ENCODE measurements at places on chromosomes 7 and 10.
A peak's percentile ranks its signal among the peaks of the same experiment; 100 is the strongest.

DNA sequence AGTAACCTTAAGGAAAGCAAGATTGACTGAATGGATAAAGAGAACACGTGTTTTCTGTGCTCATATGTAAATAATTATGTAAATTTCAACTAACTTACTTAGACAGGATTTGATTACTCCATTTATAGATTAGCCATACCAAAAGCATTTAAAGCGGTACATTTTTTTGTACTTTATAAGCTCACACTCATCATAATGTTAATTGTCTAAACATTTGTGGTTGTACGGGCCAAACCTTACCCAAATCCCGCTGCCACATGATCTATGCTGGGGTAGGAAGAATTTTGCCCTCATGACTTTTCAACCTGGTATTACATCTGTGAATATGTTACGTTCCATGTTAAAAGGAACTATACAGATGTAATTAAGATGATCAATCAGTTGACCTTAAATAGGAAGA lies 29.1 kb downstream of the MKX start:
- peak; percentile 22 for DNase-seq

DNA sequence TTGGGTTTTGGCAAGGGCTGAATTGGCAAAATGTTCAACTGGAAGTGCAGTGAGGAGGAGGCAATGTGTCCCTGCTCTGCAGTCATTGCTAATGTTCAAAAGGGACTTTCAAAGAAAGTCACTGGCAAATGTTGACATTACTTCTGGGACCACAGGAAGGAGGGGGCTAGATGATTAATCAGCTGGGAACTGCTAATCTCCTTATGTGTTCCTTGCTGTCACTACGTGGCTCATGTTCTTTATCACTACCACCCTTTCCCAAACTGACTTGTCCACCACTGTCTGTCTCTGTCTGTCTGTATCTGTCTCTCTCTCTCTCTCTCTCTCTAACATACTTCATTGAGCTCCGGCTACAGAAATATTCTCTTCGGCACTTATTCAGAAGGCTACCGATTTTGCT lies 86.9 kb upstream of the MTPN start:
- no peak for DNase-seq

DNA sequence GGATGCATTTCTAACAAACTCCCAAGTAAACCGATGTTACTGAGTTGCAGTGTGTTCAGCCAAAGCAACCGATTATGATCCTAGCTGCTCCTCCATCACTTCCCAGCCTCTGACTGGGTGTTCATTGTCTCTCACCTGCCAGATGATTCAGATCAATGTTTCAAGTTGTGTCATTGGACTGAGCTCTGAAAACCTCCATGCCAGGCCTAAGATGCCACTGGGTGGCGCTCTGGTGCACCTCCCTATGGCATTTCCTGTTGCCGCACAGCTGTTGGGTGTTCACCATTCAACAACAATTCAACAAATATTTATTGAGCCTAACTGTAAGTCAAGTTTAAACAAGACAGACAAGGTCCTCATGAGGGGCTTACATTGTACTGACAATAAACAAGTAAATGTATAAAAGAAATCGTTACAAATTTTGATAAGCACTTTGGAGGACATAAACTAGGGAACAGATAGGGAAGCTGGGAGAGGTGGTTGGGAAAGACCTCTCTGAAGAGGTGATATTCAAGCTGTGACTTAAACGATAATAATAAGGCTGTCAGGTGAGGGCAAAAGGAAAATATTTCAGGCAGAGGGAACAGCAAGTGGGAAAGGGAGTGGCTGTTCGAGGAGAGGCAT lies 22.8 kb downstream of the RGR start:
- DNase-seq, result peak; percentile 60

GRCh38 chr7:46206476-46207060 lies 285.5 kb upstream of the IGFBP3 start:
- DNase-seq, result no peak

- no peak for DNase-seq
Observed at GRCh38 chr7:88669913-88670312, 89.6 kb upstream of the ZNF804B start.

DNA sequence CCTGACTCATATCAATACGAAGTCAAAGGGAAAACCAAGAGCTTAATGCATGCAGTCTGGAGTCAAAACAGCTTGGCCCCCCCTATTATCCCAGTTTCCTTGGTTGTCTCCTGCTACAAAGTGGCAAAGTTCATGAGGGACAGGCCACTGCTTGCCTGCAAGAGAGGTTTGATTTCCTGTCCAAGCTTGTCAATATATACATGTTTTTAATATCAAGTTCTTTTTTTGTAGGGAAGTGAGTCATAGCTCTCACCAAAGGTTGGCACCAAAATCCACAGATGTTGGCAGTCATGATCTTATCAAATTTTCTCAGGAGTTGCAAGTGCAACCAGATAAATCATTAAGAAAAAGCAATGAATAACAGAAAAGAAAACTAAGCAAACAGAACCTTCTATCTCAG lies 176.8 kb downstream of the COBL start:
- peak; percentile 28 for DNase-seq

- no peak for DNase-seq
Observed at GRCh38 chr7:149604521-149604920, 106.9 kb upstream of the ZNF746 start.

DNA sequence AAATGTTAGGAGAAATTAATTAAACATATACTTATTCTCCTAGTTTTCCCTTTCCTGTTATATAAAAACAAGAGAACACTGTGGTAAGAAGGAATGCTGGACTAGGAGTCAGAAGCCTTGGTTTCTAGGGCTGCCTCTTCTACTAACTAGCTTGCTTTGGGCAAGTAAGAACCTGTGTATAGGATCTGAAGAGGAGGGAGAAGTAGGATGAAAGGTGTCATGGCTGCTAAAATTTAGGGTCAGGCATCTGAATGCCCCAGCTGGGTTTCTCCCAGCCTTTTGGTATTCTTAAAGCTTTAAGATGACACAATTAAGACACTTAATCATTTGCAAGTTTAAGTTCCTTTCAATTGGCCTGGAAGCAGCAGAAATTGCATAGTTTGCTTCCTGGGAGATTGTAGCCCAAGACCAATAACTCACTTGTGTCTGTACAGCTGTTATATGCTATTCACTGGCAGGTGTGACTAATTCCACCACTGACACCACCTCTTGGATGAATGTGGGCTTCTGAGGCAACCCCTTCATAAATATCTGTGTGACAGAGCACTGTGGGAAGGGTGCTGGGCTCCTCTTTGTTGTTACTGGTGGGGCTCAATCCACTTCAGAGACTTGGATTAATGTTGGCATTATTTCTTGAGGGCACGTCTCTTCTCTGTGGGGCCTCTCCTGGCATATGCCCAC lies 137.2 kb downstream of the LRMDA start:
- DNase-seq, result peak; percentile 11

DNA sequence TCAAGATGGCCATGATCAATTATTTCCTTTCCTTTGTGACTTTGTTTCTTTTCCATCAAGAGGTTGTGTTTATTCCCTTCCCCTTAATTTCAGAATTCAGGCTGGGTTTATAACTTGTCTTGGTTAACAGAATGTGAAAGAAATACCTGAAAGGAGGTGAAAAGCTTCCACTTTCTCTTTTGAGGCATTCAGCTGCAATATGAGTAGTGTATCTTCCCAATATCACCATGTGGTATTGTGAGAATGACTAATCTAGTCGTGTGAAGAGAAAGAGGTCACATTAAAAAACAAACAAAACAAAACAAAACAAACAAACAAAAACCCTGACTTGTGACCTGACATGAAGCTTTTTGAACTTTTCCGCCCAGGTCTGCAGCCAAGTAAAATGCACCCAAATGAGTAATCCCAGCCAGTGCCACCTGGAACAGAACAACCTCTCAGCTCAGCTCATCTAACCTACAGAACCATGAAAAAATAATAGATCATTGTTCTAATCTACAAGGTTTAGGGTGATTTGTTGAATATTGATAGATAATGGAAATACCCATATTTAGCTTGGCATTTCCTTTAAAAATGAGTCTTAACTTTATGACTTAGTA lies 70.8 kb upstream of the TEX47 start:
- no peak for DNase-seq

DNA sequence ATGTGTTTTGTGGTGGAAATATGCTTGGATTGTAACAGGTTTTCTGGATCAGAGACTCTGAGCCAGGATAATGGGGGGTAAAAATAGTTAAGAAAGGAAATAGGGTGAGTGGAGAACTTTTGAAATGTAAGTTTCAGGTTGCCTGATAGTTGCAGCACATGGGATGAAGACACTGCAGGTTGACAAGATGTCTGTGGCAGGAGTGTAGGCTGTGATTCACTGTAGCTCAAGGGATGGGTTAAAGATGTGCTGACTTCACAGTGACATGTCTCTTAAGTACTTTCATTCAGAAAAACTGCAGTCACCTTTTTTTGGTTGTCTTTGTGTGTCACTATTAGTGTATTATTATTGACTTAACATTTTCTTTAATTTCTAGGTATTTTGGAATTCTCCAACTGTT lies 63.5 kb upstream of the SLC39A12 start:
- no peak for DNase-seq

DNA sequence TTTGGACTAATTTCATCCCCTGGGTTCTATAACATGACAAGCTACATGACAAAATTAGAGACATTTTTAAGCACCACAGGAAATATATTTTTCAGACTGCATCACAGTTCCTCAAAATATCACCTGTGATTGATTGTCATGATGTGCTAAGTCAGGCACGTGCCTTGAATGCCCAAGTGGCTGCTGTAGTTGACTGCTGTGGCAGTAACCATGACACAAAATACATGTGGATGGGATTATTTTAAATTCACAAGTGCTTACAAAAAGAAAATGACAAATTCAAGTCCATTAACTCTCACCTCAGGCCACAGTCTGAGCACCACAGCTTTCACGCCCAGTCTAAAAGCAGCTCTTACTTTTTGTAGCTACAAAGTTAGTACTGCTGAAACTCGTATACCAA lies 45.5 kb downstream of the TNPO3 start:
- no peak for DNase-seq

DNA sequence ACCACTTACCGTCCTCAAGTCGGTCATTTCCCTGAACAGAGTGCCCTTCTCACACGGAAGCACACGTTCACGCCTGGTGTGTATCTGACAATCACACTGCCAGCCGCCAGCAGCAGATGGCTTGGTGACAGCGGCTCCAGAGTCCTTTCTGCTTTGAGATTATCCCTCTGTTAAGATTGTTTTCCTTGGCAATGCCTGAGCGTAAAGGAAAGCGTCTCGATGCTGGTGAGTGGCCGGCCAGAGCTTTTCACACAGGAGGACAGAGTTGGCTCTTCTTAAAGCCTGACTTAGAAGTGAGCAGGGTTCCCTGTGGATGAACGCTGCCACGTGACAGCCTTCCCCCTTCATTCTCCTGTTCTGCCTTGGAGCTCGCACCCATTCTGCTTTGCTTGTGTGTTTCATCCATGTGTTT lies 22.1 kb upstream of the PRKAR1B start:
- DNase-seq, result no peak

- no peak for DNase-seq
Observed at GRCh38 chr10:97049670-97050069, 136.1 kb downstream of the SLIT1 start.

- DNase-seq, result no peak
Observed at GRCh38 chr10:125263551-125263950, 103.2 kb upstream of the CTBP2 start.

DNA sequence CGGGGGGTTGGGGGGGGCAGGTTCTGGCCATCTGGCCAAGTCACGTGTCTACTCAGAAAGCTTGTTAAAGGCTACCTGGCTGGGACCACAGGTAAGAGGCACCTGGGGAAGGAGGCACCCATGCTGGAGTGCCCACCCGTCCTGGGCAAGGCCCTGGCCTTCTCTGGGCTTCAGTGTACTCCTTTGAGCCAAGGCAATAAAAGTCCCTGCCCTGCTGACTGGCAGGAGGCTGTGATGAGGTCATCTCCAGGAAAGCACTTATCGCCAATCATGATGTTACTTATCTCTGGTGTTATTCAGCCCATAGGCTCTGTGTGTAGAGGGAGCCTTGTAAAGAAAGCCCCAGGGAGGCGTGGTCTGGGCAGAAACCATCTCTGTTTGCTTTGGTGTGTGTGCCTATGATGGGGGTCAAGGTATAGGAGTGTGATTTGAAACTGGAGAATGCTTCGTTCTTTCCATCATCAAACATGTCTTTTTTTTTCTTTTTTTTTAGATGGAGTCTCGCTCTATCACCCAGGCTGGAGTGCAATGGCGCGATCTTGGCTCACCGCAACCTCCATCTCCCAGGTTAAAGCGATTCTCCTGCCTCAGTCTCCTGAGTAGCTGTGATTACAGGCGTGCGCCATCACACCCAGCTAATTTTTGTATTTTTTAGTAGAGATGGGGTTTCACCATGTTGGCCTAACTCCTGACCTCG lies 2.5 kb upstream of the CLDN4 start:
- peak; percentile 61 for DNase-seq

DNA sequence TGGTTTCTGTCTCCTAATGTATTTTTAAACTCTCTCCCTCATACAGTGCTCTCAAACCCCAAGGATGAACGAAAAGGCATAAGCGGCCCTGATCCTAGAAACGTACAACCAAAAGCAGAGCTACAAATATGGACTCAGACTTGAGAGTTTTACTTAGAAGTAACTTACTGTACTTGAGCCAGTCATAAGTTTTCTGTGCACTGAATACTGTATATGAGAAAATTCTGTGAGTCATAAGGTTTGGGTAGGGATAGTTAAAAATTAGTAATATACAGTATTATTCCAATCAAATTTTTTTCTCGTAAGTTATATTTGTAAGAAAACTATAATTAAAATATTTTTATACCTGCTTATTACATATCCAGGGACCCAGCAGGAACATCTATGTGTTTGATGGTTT lies 5.9 kb upstream of the ASL start:
- DNase-seq, result no peak

DNA sequence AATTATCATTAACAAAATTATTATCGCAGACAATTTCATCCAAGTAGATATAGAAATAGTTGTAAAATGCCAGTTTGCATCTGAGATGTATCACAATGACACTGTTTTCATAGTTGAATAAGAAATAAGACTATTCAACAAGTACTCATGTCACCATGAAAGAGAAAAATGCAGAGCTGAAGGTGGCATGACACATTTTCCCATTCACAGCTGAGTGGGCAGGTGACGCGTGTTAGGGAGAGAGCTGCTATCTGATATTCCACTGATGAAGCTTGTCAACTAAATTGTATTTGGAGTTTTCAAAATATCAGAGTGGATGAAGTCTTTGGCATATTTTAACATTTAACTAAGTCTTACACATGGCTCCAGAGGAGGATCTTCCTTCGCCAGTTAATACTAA lies 70.3 kb upstream of the HDAC9 start:
- DNase-seq, result no peak

- DNase-seq, result no peak
Observed at GRCh38 chr7:7785344-7785973, 67.1 kb upstream of the RPA3 start.
